ENCODE measurements at places on chromosomes 5 and 9. TPM values are rescaled to one million over a fixed set of nuclear protein-coding genes. Genes with fewer than 3 reads are reported as not detected.

DNA sequence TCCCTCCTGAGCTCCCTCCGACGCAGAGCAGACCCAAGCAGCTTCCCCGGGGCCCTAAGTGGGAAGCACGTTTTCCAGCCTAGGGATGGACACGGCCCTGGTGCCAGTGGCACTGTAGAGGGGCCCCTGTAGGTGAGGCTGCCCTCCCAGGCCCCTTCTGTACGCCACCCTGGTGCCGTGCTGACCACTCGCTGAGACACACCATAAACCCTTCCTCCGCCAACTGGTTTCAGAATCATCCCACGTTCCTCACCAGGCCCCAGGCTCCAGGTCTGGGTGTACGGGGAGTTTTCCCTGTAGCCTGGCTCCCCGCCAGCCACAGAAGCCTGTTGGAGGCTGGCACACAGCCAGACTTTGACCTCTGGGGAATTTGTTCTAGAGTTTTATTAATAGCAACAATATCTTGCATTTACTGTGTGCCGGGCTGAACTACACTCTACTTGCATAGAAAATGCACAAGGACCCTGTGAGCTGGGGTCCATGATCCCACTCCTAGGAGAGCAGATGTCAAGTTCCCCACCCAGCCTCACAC, 18.2 kb upstream of the WDR38 start:
- DNase-seq = peak; percentile 38

- DNase-seq = no peak
Measured at GRCh38 chr5:135995976-135996375, 32.8 kb upstream of the TGFBI start.

DNA sequence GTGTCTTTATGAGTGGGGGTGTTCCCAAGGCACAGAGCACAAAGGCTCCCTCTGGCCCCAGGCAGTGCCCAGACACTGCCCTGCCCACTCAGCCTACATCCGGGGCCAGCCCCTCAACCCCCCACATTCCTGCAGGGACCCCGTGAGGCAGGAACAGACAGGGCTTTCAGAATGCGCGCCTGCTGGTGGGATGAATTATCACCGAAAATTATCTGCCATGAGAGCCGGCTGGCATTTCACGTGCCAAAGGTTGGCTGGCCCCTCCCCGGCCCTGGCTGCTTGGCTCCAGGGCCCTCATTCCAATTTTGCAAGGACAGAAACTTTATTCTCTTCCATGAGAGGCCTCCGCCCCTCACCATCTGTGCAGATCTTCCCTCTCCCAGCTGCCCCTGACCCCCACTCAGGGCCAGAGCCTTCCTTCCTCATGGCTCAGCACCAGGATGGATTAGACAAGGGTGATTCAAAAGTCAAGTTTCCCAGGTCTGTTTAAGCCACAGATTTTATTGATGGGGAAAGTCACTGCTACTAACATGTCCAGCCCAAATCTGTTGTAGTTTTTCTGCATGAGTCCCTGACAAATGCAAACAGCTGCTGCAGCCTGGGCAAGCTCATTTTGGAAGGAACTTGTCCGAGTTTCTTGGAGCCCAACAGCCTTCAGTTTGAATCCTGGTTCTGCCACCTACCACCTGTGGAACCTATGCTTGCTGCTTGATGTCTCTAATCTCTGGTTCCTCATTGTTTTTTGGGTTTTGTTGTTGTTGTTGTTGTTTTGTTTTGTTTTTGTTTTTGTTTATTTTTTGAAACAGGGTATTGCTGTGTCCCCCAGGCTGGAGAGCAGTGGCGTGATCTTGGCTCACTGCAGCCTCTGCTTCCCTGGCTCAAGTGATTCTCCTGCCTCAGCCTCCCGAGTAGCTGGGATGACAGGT, 32.3 kb upstream of the WDR38 start:
- no peak for DNase-seq

- DNase-seq = no peak
Measured at GRCh38 chr9:72254901-72255545, 105.8 kb downstream of the GDA start.

The ATP10B gene
- 162 TPM for total RNA-seq

The HTR4 gene
- 7.5 TPM for total RNA-seq

The NMUR2 gene
- not detected for total RNA-seq

The MSX2 gene
- total RNA-seq = 0.17 TPM

The ARHGEF39 gene
- total RNA-seq = 34.0 TPM

The SLC25A2 gene
- total RNA-seq = 1.1 TPM

Data from colonic mucosa (tissue), 4 donors.